ENCODE measurements at places on chromosomes 7 and 10. TPM values are rescaled to one million over a fixed set of nuclear protein-coding genes. Genes with fewer than 3 reads are reported as not detected.

Gene WDR86
- total RNA-seq, result 0.53 TPM

- H3K36me3 ChIP-seq, result no peaks in the 10 kb centered on the region
- peaks cover 21% of the 10 kb centered on the region for H3K4me1 ChIP-seq
- no peak for DNase-seq
- H3K27me3 ChIP-seq, result peaks cover 47% of the 10 kb centered on the region
- H3K4me3 ChIP-seq, result peak overlapping the region; percentile 44
These were observed 1.3 kb upstream of the CDK14 start for GRCh38 chr7:90594751-90595317.

DNA sequence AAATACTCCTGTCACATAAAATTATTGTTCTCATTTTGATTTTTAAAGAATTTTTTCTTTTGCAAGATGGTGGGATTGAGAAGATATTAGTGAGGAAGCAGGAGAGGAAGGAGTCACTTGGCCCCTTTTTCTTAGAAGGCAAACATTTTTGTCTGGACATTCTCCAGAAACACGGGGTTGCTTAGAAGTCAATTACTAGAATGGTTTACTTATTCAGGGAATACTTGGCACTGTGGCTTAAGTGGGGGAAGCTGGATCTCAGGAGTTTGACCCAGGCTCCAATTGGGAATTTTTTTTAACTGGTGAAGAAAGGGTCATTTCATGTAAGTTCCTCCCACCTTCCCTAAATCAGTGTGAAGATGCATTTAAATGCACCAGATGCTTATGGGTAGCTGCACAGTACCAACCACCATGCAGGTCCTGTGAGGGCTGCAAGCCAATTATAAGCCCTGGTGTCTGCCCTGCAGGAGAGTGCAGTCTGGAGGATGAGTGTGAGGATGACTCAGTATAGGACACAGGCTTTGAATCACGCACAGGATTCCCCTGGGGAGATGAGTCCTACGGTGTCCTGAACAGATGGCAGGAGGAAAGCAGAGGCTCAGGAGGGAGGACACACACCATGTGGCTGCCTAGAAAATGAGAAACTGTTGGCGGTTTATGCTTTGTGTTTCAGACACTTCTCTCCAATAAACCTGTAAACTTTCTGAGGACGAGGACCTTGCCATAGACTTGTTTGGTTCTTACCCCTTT, 299.1 kb downstream of the PLXNA4 start:
- no peaks in the 10 kb centered on the region for H3K36me3 ChIP-seq
- DNase-seq, result no peak
- no peak overlapping the region for H3K4me3 ChIP-seq
- H3K27me3 ChIP-seq, result peaks cover 24% of the 10 kb centered on the region
- H3K27ac ChIP-seq, result no peak overlapping the region
- H3K4me1 ChIP-seq, result no peaks in the 10 kb centered on the region

GRCh38 chr10:124416733-124417132, 2.0 kb downstream of the OAT start:
- H3K27ac ChIP-seq, result peak overlapping the region; percentile 38
- H3K4me3 ChIP-seq, result peak overlapping the region; percentile 29
- H3K4me1 ChIP-seq, result peaks cover 27% of the 10 kb centered on the region
- no peak for DNase-seq
- H3K27me3 ChIP-seq, result peaks cover 2% of the 10 kb centered on the region

Gene CCDC3
- 5.0 TPM for total RNA-seq

DNA sequence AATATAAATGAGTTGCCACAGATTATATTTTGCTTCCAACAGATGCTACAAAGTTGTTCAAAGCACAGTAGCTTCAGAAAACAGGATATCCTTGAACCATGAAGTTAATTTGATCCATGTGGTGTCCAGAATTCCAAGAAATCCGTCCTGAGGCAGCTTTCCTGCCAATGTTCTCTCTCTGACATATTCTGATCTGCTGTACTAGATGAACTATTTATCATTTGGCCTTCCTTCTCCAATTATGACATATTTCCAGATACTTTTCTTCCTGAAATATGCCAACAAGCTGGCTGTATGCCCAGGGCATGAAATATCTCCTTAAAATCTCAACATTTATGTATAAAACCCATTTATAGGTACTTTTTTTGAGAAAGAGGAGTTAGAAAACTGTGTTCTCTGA, 141.1 kb downstream of the SPAG6 start:
- H3K4me1 ChIP-seq, result peaks cover 24% of the 10 kb centered on the region
- DNase-seq, result no peak
- no peak overlapping the region for H3K4me3 ChIP-seq
- H3K36me3 ChIP-seq, result peaks cover 1% of the 10 kb centered on the region
- peaks cover 21% of the 10 kb centered on the region for H3K27me3 ChIP-seq
- H3K27ac ChIP-seq, result no peak overlapping the region
